ENCODE measurements at places on chromosomes 7 and 10.

DNA sequence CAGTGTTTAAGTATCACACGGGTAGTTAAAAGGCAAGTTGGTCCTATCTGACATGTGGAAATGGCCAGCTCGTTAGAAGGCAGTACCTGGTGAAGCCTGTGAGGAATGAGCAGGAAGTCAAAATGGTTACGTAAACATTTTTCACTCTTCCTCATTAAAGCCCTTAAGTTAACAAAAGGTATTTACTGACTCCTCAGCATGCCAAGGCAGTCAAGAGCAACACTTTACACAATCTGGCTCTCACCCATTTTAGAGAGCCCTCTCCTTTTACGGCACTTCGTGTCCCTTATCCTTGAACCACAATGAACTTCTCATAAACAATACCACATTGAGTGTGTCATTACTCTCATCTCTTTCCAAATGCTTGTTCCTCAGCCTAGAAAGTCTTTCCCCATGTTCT lies 11.0 kb upstream of the RSBN1L start:
- no peak for DNase-seq

DNA sequence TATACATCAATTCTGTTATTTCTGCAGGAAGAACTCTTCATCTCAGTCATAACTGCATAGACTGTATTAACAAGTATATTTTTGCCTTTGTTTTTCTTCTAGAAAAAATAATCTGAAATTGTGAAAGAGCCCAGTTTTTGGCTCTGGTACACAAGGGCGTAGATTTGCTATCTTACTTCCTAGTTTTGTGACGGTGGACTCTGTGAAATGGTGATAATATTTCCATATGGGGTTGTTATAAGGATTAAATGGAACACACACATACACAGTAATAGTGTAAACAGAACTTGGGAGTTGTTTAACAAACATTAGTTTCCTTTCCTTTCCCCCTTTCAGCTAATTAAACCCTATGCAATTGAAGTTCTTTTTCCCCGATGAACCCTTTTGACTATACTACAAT lies 108.7 kb downstream of the MKLN1 start:
- no peak for DNase-seq

GRCh38 chr7:128112781-128113221 lies 81.6 kb upstream of the LRRC4 start:
- no peak for DNase-seq

DNA sequence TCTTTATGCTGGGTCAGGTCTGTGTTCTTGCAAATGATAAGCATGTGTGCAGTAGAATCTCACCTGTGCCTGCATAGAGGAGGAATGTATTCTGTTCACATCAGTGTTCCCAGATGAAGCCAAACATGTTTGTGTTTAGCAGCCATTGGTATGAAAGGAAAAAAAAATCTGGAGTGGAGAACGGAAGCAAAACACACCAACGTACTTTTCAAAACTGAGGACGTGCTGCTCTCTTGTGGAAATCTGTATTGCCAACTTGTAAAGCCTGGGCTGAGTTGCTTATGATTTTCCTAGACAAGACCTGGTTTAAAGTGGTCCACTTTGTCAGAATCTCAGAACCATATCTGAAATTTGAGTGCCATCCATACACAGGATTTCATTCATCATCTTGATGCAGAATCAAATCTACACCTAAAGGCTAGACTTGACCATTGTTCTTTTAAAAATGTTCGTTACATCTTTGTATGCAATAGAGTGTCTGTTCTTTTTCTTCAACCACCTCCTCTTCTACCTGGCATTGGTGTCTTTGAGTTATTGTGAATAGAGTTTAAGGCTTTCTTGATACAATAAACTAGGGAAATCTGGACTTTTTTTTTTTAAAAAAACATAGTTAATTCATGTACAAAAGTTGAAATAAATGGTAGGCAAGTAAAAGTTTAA lies 367.7 kb downstream of the PHF14 start:
- peak; percentile 8 for DNase-seq

DNA sequence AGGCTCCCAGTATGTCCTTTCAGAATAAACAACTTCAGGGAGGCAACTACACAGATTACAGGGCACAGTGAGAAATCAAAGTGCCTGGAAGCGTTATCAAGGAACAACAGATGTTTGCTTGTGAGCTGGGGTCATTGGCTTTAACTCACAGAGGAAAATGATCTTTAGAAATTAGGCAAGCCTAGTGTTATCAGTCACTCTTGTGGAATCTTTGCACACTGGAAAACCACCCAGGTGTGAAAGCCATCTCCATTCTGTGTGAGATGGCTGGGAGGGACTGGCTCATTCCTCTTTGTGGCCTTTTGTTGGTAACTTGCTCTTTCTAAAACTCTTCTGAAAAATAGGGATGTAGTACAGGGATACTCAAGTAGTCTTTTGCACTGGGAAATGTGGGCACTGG lies 716.0 kb downstream of the XPNPEP1 start:
- no peak for DNase-seq

GRCh38 chr7:867001-867405 lies 9.4 kb upstream of the GET4 start:
- DNase-seq: no peak

GRCh38 chr10:114073395-114074186 lies 29.9 kb downstream of the ADRB1 start:
- no peak for DNase-seq

- no peak for DNase-seq
Measured at GRCh38 chr7:131071786-131072504, 255.7 kb upstream of the MKLN1 start.

DNA sequence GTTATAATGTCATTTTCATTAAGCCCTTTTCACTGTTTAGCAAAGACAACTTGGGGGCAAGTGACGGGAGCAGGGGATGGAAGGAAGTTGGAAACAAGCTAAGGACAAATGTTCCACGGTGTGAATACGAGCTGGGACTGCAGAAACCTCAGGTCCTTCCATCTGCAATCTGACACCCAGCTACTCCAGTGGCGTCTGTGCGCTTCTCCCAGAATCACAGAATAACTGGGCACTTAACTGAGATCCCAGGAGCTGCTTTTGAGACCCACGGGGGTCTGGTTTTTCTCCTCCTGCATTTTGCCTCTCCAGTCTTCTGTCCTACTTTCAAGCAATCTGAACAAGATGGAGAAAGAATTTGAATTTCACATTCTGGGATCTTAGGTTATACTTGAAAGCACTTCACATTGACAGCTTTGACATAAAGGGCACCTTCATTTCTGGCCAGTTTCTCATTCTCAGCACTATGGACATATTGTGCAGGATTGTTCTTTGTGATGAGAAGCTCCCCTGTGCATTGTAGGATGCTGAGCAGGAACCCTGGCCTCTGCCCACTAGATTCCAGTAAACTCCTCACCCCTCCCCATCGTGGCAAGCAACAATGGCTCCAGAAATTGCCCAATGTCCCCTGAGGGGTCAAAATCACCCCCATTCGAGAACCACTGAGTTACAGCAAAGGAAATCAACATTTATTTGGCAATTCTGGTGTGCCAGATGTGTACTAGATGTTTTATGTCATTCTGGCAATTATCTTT lies 194.1 kb downstream of the CACNB2 start:
- no peak for DNase-seq

DNA sequence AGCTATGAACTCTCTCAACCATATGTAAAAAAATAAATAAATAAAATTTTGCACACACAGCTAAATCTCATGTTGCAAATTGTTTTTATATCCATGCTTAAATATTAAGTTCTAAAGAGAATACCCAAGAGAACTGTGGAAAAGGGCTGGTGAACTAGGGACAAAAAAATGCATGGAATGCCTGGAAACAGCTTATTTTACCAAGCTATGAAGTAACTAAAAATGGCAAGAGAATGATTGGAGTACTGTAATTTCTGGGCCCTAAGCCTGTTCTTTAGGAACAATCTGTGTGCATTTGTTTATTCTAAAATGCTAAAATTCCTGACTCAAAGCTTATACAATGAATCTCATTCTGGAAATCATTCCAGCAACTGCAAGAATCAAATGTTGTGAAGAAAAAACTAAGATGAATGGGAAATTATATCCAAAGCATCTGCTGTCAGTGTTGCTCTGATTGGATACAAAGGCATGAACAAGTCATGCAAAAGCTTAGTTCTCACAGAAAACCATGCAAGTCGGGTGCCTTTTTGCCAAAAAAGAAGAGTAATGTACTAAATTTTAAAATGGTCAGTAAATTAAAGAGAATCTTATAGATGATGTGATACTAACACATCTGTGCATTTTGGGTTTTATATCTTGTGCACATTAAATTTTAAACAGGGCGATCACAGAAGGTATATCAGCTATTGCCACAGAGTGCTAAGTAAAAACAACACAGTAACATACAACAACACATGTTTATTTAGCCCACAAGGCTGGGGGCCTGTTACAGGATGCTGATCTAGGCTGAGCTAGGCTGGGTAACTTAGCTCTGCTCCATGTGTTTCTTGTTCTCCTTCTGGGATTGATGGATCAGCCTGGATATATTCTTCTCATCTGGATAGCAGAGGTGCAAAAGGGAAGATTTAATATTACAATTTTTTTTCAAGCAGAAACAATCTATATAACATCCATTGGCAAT lies 453.5 kb upstream of the SEMA3A start:
- DNase-seq: no peak

Measured in HCT116 (cell line).